ENCODE measurements at places on chromosomes 6 and 20. TPM values are rescaled to one million over a fixed set of nuclear protein-coding genes. Genes with fewer than 3 reads are reported as not detected.

- DNase-seq: peak; percentile 81
Observed at GRCh38 chr6:35024551-35025054, 116.5 kb downstream of the TCP11 start.

GRCh38 chr6:148817689-148818088 lies 70.9 kb downstream of the UST start:
- no peak for DNase-seq

- peak; percentile 96 for DNase-seq
Observed at GRCh38 chr6:37048851-37049757, 43.6 kb downstream of the FGD2 start.

DNA sequence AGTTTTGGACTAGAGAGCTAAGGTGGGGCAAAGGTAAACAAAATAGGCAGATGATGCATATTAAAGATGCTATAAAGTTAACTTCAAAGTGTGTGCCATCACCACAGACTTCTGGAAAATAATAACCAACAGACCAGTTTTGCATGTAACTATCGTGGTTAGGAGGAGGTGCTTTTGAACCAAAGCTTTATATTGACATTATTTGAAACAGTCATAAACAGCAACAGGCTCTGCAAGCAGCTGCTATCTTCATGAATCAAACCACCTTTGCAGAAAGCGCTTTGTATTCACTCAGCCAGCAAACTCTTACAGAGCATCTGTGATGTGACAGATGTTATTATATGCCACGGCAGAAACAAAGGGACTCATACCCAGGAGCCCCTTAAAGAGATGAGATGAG lies 81.9 kb downstream of the CRYBG1 start:
- no peak for DNase-seq

DNA sequence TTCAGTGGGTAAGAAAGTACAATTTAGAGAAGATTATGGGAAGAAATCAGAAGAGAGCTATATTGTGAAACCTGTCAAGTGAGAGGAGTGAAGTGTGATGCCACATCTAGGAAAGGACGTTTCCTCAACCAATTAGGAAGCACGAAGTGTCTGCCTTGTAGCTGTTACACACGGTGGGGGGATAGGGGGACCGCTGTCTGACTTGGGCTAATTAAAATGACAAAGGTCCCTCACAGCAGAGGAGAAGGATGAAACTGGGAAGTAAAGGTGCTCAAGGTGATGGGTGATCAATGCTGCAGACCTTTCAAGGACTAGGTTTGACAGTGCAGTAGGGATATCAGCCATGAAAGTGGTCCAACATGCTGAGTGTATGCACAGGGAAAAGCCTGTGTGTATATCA lies 181.1 kb upstream of the PRSS16 start:
- DNase-seq: no peak

GRCh38 chr6:16228709-16229665 lies 9.4 kb upstream of the GMPR start:
- peak; percentile 75 for DNase-seq

The KIAA0408 gene
- 1.8 TPM for total RNA-seq

DNA sequence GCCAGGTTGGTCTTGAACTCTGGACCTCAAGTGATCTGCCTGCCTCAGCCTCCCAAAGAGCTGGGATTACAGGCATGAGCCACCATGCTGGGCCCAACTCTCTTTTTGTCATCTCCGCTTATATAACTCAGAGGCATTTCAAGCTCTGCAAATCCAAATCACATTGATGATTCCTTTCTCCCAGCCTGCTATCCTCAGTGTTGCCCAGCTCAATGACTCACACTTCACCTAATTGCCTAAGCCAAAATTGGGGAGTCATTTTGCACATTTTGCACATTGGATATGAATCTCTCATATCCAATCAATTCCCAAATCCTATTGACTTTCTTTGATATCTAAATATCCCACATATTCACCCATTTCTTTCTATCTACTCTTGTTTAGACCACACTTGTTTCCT lies 3.9 kb downstream of the UTRN start:
- no peak for DNase-seq

The THBD gene
- total RNA-seq: 0.36 TPM

DNA sequence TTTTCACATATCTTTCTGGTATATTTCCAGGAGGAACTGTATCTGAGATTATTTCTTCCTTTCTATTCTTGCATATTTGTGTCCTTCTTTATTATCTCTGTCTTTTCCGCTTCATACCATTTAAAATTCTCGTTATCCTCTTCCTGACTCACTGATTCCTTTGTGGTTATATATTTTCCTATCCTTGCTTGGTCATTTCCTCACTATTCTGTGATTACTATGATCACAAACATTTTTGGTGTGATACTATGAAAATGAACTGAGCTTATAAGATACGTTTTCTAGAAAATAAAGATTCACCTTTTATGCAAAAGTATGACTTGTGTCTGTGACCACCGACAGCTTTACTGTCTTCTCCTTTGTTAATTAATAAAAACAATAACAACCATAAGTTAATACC lies 26.5 kb upstream of the MYCT1 start:
- DNase-seq: no peak

DNA sequence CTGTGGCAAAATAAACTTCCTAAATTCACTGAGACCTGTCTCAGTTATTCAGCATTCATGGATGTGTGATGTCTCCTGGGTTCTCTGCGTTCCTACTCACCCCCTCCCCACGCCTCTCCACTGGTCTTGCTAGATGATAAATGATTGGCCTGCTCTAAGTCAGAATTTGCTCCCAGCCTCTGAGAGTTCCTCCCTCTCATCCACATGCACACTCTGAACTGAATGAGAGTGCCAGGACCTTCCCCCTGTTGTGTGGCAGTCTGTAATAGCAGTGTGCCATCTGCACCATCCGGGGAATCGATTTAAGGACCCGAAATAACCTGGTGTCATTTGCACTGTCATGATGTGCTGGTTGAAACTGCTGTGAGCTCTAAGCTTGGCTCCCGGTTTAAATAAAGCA lies 135.8 kb upstream of the AFDN start:
- no peak for DNase-seq

GRCh38 chr20:62321521-62321948 lies 18.7 kb downstream of the ADRM1 start:
- no peak for DNase-seq

- DNase-seq: no peak
Observed at GRCh38 chr20:10504994-10505730, 70.1 kb downstream of the SLX4IP start.

Data from osteoblast (primary cell).